Putamen (tissue), 1 donor: ENCODE measurements at places on chromosomes 4 and X.

DNA sequence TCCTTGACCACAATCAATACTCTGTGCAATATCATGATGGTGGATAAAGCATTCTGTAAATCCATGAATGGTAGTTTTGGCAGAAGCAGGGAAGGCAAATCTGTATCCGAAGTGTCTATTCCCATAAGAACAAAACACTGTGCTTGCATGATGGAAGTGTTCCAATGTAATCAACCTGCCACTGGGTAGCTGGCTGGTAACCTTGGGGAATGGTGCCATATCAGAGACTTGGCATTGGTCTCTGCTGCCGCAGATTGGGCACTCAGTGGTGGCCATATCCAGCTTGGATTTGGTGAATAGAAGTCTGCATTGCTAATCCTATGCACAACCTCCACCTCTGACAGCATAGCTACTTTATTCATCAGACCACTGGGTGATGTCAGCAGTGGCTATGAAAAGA, 114.3 kb upstream of the EMCN start:
- DNase-seq, result no peak

GRCh38 chr4:6316461-6317003, 46.9 kb downstream of the WFS1 start:
- no peak for DNase-seq

- DNase-seq, result no peak
These were observed 824.0 kb downstream of the RAPGEF2 start for GRCh38 chr4:159926871-159927270.

DNA sequence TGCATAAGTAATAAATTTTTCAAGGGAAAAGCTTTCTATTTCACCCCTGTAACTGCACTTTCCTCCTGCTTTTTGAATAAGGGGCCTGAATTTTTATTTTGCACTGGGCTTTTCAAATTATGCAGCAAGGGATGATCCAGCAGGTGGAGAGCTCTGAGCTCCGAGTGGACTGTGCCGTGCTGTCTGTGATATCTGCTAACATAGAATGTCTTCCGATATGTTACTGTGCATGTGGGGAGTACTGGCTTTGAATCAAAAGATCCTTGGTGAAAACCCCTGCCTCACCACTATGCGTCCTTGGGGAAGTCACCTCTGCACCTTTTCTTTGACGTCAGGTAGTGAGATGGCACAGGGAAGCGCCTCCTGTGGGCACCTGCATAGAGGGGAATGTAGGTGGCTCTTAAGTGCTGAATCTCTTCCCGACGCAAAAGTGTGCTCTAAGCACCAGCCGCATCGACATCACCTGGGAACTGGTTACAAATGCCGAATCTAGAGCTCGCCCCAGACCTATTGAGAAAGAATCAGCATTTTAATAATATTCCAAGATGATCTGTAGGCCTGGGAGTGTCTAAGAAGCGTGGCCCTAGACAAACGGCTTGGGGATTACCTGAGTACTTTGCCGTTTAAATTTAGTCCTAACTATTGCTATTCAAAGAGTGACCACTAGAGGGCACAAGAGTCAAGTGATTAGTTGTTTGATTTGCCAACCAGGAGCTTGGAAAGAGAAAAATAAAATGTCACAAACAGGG, 19.2 kb upstream of the WFS1 start:
- DNase-seq, result peak; percentile 80

GRCh38 chr4:67624939-67625338, 66.4 kb downstream of the STAP1 start:
- DNase-seq, result peak; percentile 15

GRCh38 chr4:101596781-101597552, 193.6 kb upstream of the BANK1 start:
- DNase-seq, result no peak

GRCh38 chr4:6270636-6271121, 1.0 kb downstream of the WFS1 start:
- DNase-seq, result no peak

GRCh38 chr4:20251031-20251795, 492 bp upstream of the SLIT2 start:
- DNase-seq, result peak; percentile 24

DNA sequence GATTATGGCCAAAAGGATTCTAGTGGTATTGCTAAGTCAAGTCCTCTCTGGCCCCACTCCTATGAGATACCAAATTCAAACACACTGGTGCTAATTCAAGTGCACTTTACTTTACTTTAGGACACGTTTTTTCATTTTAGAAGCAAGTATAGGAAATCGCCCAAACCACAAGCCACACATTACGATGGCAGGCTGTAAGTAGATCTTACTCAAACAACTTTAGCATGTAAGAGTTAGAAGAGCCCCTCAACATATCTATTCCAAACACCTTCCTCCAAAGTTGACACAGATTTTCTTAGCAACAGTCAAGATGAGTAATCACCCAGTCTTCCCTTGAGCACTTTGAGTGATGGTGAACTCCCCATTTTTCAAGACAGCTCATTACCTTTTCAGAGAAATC, 43.6 kb downstream of the DRD5 start:
- DNase-seq, result no peak

DNA sequence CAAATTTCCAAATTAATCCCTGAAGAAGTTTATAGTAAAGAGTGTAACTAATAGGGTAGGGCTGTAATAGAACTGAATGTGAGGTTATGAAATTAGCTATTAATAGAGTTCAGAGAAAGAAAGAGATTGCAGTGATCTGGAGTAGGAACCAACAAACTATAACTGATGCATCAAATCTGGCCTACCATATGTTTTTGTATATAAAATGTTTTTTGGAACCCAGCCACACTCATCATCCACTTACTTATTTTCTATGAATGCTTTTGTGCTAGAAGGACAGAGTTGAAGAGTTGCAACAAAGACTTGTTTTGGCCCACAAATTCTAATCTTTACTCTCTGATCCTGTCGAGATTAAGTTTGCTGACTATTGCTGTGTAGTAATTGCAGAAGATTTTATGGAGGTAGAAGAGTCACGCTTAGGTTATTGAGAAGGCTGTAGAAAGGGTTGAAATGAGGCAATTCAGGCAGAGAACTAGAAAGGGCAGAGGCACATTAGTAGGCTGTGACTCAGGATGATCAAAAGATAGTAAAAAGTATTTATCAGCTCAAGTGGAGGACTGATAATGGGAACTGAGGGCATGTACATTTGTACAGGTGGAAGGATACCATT, 298.7 kb upstream of the EMCN start:
- DNase-seq, result no peak

- DNase-seq, result no peak
These were observed 243.4 kb upstream of the PCDH18 start for GRCh38 chr4:137775701-137776100.

DNA sequence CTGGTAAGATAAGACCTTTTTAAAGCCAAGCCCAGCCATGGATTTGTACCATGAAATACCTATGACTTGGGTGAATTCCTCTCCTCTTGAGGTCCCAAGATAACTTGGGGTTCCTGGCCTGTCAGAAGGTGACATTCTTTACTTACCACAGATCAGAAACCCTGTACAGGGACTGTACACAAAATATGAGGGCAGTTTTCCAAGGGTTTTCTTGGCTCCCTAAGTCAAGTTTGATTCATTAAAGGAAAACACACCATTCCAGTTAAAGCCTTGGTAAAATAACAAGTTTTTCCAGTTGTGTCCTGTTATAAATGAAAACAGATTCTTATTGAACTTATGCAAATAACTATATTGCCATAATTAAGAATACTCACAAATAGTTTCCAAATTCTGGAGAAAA, 8.2 kb downstream of the SYAP1 start:
- no peak for DNase-seq

DNA sequence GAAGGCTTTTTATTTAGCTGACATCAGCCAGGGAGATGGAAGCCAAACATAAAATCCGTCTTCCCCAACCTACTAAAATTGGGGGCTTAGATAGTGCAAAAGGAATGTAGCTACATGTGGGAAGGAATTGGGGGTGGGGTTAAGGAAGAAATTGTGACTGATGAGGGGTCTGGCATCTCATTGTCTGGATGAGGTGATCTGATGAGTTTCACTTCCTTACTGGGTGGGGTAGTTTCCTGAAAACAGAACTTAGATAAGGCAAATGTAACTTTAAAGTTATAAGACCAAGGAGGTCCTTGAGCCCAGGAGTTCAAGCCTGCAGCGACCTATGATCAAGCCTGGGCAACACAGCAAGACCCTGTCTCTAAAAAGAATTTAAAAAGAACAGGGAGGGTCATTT, 105.5 kb upstream of the NEIL3 start:
- DNase-seq, result no peak

DNA sequence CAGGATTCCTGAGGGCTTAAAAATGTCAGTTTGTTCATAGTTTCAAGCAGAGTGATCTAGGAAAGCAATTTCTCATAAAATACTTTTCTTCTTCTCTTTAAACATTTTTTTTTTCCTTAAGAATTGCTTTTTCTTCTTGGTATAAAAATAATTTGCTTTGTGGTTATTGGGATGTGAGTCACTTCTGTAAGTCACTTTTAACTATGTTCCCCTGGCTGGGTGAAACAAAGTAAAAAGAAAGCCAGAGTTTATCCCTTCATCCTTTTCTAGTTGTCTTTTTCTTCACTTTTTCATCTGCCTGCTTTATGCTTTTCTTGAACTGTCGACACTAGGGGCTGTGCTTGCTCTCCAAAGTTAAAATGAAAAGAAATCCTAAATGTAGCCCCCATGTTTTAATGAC, 33.5 kb downstream of the ARSJ start:
- no peak for DNase-seq
